Activated T-cell treated with anti-CD3 and anti-CD28 coated beads, Interleukin-2, amount 50 U/mL, for 24 hours (primary cell): ENCODE measurements at places on chromosomes 6 and 20.

DNA sequence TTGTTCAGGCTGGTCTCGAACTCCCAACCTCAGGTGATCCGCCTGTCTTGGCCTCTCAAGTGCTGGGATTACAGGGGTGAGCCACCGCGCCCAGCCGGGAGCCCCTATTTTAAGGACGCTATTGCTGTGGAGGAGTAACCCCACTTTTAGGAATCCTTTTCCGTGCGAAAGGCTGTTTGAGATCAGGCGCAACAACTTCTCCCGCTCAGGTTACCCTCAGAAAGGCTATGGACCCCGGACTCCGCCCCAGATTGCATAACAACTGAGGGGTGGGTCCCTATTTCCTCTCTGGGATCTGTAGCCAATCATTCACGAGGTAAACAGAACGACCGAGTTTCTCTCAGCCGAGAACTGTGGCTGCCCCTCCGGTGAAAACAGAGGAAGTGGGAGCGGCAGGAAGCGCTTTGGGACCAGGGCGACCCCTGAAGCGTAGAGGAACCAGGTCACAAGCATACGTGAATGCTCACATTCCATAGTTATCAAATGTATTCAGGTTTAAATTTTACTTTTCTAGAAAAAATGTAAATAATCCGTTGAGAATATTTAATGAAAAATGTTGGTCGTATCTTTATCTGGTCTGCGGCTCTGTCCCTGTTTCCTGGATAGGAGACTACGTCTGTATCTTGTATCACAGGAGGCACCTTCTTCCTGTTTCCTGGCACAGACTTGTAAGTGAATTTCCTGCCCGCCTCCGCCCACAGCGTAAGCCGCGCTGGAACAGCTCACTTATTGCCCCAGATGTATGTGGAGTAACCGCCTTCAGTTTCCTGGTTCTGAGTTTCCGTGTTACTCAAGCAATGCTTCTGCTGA is 26.8 kb downstream of the HLA-E start:
- DNase-seq = peak; percentile 88

- DNase-seq = no peak
Measured at GRCh38 chr6:52972989-52973388, 22.1 kb downstream of the GSTA4 start.

GRCh38 chr20:49769048-49769581 is 43.5 kb upstream of the SLC9A8 start:
- no peak for DNase-seq

- no peak for DNase-seq
Measured at GRCh38 chr20:31537116-31537871, 23.1 kb downstream of the HM13 start.

GRCh38 chr20:15597306-15597705 is 975.9 kb downstream of the KIF16B start:
- DNase-seq = no peak

DNA sequence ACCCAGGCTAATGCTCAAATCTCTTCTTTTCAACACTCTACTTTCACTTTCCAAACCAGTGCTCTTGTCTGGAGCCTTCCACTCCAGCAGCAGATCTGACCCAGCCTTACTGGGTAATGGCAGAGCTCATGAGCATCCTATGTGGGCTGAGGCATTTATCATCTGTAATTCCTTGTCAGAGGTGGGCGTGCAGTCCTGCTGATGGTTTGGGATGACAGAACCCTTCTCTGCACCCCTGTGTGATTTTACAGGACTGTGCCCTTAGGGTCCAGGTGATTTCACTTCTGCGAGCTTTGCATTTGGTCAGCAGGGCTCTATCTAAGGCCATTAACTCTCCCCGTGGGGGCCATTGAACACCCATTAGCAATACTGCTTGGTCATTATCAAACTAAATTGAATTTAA is 55.4 kb downstream of the LAMA4 start:
- DNase-seq = no peak
